ENCODE measurements at places on chromosomes 7 and 10.

- no peak for DNase-seq
Measured at GRCh38 chr7:141640239-141640840, 61.6 kb downstream of the DENND11 start.

DNA sequence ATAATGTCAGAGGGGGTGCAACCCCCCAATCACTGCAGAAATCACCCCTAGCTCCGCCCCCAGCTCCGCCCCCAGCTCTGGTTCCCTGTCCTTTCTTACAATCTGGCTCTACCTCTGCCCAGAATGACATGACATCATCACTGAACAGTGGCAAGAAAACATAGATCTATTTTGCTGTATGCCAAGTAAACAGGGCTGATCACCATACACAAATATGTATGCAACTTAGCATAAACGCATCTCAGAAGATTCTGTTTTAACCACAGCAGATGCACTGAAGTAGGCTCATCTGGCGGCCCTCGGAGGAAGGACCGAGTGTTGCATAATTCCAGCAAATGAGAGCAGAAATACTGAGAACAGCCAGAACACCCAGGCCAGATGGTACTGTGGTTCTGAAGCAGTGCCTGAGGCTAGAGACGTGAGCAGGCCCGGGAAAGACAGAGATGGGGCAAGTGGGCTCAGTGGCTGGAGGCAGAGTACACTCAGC, 293.3 kb upstream of the KLF14 start:
- no peak for DNase-seq

DNA sequence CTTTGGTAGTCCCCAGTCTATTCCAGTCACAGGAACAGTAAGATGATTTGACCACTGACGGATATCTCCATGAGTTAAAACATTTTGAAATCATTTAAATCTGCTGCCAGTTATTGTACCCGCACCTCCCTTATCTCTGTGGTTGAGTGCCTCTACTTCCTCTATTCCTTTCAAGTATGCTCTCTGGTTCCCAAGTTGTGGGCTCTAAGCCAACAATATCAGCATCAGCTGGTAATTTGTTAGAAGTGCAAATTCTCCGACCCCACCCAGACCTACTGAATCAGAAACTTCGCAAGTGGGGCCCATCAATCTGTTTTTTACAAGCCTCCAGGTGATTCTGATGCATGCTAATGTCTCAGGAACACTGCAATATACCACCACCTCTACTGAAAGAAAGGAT, 235.5 kb downstream of the CCSER2 start:
- no peak for DNase-seq

- DNase-seq = no peak
Measured at GRCh38 chr7:32360127-32360526, 130.1 kb downstream of the LSM5 start.

DNA sequence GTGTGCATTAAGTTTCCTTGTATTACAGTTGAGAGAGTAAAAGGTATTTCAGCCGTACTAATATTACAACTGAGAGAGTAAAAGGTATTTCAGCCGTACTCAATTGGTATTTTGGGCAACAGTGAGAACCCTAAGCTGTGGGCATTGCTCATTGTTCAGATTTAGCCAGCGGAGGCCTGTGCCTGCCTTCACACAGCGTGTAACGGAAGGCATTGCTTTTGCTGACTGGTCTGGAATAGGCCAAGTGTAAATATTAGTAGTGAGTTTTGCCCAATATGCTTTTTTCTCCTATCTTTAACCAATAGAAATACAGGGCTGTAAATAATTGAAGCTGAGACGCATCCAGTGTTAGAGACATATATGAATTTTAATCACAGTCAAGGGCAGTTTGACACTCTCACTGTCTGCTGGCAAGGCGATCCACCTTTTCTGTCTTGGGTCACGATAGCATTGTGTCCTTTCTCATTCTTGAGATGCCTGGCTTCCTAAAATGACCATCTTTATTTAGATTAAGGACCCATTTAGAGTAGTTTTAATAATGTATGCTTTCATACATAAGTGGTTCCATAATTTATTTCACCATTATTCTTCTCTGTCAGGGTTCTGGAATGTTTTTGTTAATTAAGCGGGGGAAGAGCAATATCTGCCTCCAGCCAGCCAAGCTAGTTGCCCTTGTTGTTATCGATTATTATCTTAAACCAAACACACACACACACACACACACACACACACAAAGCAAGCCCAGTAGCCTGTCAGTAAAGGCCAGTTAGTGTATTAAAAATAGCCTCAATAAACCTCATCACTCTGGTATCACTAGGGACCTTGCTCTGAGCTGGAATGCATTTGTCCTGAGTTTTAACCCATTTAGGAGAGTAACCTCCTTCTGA, 130.7 kb downstream of the CELF2 start:
- no peak for DNase-seq

DNA sequence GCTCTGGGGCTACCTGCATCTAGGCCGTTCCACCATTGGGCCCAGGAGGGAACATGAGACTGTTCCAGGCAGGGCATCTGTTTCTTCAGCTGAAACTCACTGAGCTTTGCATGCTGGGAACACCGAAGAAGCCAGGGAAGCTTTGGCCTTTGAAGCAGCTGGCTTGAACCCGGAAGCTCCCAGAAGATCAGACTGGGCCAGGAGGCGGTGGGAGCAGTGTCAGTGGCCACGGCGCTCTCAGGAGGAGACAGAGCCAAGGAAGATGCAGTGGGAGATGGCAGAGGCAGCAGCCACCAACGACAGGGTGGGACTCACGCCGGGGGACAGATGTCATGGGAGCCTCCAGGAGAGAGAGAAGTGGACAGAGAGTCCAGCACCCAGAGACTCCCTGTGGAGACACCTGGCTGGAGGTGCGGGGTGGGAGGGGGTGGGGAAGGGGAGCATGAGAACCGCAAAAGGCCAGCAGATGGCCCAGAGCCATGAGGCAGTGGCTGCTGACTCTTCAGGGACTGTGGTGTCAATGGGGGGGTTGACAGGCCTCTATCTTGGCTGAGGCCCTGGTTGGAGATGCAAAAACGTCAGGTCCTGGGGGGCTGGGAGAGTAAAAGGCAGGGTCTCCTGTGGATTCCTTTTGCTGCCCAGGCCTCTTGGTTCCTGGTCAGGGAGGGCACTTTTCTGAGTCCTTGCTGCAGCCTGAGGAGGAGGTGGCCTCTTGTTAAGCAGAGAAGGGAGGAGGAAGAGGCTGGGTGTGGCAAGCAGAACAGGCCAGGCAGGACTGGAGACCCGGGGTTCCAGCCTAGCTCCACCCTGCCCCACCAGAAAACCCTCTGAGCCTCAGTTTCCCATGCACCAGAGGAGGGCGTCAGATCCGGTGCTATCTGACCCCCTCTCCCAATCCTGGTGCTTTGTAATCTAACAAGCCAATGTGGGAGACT, 6.3 kb upstream of the AQP1 start:
- DNase-seq = no peak

DNA sequence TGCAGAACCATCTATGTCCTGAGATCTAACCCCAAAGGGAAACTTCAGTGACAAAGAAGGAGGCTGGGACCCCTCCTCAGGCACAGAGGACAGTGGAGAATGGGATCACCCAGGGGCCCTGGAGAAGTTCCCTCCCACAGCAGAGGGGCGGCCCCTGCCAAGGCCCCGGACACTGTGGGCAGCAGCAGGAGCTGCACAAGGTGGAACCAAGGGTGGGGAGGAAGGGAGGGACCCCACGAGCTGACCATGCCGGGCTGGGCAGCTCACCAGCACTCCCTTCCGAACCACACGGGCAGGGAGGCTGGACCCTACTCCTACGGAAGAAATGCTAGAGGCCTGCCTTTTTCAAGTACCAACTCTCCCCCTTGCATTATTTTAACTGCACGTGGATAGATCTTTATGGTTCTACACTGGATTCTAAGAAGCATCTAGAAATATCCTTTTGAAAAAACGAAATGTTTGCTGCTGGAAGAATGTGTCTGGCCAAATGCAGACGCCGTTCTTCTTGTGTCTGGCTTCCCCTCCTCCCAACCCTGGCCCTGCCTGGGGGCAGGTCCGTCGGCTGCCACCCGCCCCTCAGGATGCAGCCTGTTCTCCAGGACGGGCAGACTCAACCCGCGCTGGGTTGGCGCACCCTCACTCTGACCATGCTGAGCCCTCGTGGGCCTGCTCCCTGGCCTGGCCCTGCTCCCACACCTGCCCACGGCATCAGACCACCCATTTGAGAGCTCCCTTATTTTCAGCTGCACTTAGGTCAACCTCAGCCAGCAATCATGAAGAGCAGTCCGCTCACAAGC, 193.9 kb downstream of the TCERG1L start:
- no peak for DNase-seq

GRCh38 chr7:15725051-15725450, 38.6 kb upstream of the MEOX2 start:
- no peak for DNase-seq

GRCh38 chr7:93030605-93031225, 87.1 kb downstream of the SAMD9 start:
- no peak for DNase-seq

DNA sequence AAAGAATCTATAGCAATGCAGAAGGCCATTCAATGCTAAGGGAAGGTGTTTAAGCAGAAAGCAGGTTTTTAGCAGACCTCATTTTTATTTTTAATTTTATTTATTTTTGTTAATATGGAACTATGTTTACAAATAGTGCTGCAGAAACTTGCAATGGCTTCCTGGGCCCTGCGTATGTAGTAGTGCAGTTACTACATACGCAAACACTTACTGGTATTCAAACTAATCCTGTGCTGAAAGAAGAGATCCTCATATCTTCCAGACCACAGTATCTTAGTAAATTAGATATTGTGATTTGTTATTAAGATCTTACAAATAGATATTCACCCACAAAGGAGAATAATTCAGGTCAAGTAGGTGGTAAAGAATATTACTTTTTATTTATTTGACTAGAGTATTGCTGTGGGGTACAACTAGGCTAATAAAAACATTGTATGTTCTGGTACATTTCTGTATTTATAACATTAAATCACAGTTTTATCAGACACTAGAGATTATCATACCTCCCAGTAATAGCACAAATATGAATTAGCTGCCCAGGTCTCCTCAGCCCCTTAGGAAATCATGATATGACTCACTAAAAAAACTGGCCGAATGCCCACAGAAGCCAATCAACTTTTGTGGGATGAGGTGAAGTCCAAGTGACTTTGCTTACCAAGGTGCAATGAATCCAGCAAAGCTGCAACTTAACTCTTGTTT, 57.6 kb downstream of the RNLS start:
- no peak for DNase-seq

GRCh38 chr10:62264702-62265436, 3.8 kb downstream of the RTKN2 start:
- DNase-seq = no peak

DNA sequence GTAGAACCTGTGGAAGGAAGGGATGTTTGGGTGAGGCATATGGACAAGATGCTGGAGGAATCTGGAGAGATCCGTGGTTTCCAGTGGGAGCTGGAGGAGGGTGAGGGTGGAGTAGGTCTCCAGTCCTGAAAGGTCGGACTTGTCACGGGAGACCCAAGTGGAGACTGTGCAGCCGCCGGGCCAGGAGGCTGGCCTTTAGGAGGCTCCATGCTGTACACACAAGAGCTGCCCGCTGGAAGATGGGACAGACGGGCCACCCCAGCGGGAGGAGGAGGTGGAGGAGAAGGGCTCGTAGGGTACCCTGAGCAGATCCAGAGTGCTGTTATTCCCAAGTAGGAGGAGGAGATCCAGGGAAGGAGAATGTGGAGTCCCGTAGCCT, 106.7 kb downstream of the NKX6-2 start:
- DNase-seq = no peak

DNA sequence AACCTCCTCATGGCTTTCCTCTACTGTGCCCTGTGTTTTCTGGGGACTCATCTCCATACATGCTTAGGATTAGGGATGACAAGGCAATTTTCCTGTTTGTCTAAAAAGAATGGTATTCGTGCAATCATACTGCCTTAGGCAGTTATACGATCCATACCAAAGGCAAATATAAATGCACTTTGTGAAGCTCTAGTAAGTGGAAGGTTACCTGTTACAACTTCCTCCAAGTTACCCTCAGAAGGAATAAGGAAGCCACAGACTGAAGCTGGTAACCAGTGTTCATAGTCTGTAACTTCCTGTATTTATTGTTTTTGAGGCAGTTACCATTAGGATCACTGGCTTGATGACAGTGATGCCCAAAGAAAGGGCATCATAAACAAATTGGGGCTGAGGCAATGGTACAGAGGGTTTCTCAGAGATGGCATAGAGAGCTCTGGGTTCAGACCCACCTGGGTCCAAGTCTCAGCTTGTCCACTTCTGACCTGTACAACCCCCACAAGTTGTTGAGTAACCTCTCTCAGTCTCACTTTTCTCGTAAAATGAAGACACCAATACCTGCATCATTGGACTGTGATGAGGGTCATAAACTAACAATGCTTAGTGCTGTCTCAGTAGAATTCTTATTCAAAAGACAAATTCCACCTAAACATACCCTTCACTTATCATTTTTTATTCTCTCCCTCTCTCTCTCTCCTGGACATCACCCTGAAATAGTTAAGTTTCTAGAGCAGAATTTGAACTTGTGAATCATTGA, 138.2 kb downstream of the ELMO1 start:
- DNase-seq = no peak

DNA sequence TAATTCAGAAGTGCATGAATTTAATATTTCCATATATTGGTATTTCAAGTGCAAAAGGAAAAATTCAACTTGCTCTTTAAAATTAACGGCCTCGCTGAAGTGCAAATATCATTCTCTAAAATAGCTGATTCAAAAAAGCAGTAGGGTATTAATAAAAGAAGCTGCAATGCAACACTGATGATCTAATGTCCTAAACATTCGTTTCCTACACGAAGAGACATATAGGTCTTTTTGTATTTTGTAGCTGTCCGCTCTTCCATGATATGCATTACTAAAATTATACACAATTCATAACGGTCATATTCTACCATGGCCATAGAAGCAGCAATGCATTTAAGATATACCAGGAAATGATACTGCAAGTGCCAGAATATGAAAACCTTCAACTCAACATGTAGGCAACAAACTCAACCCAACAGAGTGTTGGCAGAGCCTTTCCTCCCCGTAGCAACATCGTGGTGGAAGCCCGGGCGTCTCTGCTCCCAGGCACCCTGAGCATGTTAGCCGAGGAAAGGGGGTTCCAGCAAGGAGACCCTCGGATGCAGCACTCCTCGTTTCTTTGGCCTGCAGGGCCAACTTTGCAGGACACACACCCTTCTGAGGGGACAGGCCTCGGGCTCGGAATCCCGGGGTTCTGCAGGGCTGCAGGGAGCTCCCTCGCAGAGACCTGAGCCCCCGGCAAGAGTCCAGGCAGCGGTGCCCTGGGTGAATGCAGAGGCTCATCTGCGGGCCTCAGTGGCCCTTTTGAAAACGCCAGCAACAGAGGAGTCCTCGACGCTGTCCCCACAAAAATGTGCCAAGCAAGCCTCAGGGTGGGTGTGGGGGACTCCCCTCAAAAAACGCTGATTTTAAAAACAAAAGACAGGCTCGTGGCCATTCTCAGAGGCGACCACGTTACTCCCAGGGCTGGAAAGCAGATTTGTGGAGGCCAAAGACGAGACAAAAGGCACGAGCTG, 1.6 kb downstream of the FAM171A1 start:
- no peak for DNase-seq

DNA sequence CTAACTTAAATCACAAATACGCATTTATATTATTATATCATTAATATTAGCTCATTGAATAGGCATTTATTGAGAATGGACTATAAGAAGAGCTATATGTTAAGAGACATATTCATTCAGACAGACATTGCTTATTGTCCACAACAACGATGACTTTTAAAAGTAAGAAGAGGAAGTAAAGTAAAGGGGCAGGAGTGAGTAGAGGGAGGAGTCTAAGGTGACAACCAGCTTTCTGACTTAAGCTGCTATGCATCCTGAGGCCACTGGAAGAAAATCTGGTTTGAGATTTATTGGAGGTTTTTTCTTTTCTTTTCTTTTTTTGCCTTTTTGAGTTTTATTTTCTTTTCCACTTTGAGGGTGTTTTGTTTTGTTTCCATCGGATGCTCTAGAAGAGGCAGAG, 723.5 kb downstream of the GRM8 start:
- DNase-seq = no peak

- peak; percentile 48 for DNase-seq
Measured at GRCh38 chr10:84177541-84178141, 4.0 kb downstream of the GPR15LG start.
